ENCODE measurements at places on chromosomes 7 and 10.

- no peak for DNase-seq
Measured at GRCh38 chr7:50584386-50584785, 19.2 kb upstream of the DDC start.

GRCh38 chr7:65746398-65746669, 126.5 kb upstream of the VKORC1L1 start:
- DNase-seq = no peak

GRCh38 chr10:75448166-75448565, 16.7 kb downstream of the LRMDA start:
- no peak for DNase-seq

- no peak for DNase-seq
Measured at GRCh38 chr7:83520726-83521125, 128.2 kb downstream of the SEMA3E start.

GRCh38 chr10:43340619-43341018, 30.8 kb upstream of the FXYD4 start:
- DNase-seq = no peak

- DNase-seq = no peak
Measured at GRCh38 chr7:11297126-11297625, 323.5 kb downstream of the PHF14 start.

- no peak for DNase-seq
Measured at GRCh38 chr7:118224521-118224920, at the start of gene ANKRD7. TSS of gene ANKRD7 (plus strand) at chr7:118224704. CDS start at chr7:118224831, 127 bp downstream.
